ENCODE measurements at places on chromosomes 2 and 18. TPM values are rescaled to one million over a fixed set of nuclear protein-coding genes. Genes with fewer than 3 reads are reported as not detected.

GRCh38 chr2:189791338-189792042 lies 7.2 kb downstream of the PMS1 start:
- H3K4me1 ChIP-seq: peaks cover 12% of the 10 kb centered on the region
- peaks cover 30% of the 10 kb centered on the region for H3K36me3 ChIP-seq
- no peak overlapping the region for H3K4me3 ChIP-seq
- H3K27ac ChIP-seq: no peak overlapping the region
- no peak for DNase-seq
- H3K27me3 ChIP-seq: no peaks in the 10 kb centered on the region

DNA sequence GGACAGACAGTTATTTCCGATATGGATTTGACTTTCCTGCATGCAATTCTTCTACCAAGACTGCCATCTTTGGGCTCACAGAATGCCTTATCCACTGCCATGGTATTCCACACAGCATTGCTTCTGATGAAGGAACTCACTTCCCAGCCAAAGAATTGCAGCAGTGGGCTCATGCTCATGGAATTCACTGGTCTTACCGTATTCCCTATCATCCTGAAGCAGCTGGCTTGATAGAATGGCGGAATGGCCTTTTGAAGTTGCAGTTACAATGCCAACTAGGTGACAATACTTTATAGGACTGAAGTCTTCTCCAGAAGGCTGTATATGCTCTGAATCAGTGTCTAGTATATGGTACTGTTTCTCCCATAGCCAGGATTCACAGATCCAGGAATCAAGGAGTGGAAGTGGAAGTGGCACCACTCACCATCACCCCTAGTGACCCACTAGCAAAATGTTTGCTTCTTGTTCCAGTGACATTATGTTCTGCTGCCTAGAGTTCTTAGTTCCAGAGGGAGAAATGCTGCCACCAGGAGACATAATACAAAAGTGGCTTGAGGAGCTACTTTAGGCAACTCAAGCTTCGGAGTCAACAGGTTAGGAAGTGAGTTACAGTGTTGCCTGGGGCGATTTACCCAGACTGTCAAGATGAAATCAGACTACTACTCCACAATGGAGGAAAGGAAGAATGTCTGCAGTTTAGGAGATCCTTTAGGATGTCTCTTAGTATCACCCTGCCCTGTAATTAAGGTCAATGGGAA lies 23.8 kb upstream of the SMAD4 start:
- H3K4me3 ChIP-seq: no peak overlapping the region
- no peak for DNase-seq
- no peaks in the 10 kb centered on the region for H3K27me3 ChIP-seq
- no peaks in the 10 kb centered on the region for H3K4me1 ChIP-seq

GRCh38 chr2:127649684-127650040 lies 3.7 kb downstream of the GPR17 start:
- H3K27ac ChIP-seq: no peak overlapping the region
- DNase-seq: peak; percentile 91
- no peaks in the 10 kb centered on the region for H3K36me3 ChIP-seq
- H3K4me3 ChIP-seq: no peak overlapping the region

The MERTK gene
- 0.88 TPM for total RNA-seq

The FOXI3 gene
- not detected for total RNA-seq
